NCI-H1694 (cell line): ENCODE measurements at places on chromosomes 6 and 20.

DNA sequence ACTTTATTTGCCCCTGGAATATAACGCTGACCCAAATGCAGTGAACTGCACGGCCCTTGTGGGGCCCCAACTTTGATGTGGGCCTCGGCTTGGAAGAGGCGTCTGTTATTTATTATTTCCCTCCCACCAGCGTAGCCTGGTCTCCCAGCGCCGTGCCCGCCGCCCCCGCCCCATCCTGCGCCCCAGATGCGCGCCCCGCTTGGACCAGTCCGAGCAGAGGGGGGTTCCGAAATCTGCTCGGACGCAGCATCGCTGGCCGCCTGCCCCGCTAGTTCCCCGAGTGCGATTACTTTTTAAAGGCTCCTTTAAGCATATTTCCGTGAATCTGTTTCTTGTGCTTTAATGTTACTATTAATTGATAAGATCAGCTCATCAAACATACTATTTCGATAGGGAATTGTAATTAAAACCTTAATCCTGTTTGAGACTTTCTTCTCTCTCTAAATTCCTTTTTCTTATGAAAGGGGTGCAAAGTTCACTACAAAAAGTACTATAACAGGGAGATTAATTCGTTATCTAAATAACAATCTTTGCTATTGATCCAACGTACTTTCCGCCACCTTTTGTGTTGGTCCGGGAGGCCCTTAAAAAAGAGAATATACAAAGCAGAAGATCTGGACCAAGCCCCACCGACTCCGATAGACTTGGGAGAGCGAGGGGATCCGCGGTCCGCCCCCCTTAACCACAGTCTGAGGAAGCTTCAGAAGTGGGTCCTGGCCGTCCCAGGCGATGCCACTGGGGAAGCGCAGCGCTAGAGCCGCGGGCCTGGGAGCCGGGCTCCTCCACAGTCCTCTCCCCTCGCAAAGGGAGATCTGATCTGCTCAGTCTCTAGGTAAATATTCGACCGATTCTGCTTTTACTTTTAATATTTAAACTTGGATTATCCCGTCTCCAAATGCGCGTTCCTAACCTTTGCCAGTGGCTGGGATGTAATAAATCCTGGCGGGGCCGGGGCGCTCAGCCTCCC is 10.2 kb downstream of the POU3F2 start:
- DNase-seq: no peak

GRCh38 chr20:10555865-10556308 is 117.9 kb downstream of the JAG1 start:
- DNase-seq: no peak

DNA sequence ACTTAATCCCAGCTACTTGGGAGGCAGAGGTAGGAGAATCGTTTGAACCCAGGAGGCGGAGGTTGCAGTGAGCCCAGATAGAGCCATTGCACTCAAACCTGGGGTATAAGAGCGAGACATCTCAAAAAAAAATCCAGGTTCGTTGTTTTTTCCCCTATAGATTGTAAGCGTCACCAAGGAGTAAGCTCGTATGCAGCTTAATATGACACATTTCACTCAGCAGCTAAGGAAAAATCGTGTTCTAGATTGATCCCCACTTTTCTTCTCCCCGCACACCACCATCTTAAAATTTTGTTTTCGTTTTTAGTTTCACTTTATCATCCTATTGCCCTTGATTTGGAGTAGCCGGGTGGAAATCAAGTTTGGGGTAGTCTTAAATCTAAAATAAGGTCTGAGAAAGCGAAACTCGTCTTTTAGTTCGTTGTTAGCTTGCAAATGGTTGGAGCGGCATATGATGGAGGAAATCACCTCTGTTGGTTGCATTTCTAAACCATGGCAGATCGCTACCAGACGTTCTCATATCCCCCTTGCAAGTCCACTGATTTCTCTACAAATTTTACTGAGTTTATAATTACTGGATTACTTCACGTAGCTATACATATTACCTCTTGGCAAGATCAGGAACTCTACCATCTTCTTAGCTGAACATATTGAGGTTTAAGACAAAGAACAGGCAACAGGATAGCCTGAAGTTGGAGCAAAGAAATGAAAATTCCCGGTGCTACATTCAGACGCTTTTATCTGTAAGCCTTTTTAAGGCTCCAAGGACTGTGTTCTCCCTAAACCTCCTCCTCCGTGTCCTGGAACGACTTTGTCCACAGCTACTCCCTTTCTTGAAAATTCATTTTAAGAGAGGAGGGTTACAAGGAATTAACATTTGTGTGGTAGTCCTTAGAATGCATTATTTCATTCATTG is 91.1 kb upstream of the BTN3A2 start:
- no peak for DNase-seq

DNA sequence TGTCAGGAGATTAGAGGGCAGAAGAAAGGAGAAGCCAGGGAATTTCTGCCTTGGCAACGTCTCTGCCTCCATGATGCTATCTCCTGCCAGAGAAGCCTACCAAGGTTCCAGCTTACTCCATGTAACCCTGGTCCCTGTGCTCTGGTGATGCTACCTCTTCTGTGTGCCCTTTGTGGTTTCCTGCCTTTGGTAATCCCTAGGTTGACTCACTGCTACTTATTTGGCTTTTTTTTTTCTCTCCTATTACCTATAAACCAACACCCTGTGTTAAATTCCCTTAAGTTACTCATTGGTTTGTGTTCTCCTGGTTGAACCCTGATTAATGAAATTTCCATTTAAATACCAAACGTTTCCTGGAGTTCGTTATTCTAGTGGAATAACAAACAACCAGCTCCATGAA is 527.8 kb upstream of the FLRT3 start:
- DNase-seq: no peak

- DNase-seq: no peak
Observed at GRCh38 chr6:139395891-139396301, 21.4 kb upstream of the CITED2 start.

- no peak for DNase-seq
Observed at GRCh38 chr6:30931272-30931671, 698 bp downstream of the SFTA2 start.

- DNase-seq: no peak
Observed at GRCh38 chr6:119267126-119267905, 82.2 kb downstream of the MAN1A1 start.

DNA sequence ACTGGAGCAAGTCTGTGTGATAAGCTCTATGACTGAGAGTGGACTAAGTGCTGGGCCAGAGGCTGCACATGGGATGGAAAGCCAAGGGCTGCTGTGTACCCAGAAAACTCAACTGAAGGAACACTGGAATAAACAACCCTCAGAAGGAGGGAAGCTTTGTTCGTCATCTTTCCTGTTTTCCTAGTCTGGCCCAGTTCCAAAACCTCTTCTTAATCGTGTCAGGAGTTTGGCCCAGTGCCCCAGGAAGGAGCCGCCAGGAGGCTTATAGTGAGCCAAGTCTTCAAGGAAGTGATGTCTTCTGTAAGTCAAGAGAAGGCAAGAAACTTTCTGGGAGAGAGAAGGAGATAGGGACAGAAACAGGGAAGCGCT is 23.3 kb upstream of the TOP1 start:
- no peak for DNase-seq

- no peak for DNase-seq
Observed at GRCh38 chr20:4012589-4012988, 2.8 kb downstream of the RNF24 start.

DNA sequence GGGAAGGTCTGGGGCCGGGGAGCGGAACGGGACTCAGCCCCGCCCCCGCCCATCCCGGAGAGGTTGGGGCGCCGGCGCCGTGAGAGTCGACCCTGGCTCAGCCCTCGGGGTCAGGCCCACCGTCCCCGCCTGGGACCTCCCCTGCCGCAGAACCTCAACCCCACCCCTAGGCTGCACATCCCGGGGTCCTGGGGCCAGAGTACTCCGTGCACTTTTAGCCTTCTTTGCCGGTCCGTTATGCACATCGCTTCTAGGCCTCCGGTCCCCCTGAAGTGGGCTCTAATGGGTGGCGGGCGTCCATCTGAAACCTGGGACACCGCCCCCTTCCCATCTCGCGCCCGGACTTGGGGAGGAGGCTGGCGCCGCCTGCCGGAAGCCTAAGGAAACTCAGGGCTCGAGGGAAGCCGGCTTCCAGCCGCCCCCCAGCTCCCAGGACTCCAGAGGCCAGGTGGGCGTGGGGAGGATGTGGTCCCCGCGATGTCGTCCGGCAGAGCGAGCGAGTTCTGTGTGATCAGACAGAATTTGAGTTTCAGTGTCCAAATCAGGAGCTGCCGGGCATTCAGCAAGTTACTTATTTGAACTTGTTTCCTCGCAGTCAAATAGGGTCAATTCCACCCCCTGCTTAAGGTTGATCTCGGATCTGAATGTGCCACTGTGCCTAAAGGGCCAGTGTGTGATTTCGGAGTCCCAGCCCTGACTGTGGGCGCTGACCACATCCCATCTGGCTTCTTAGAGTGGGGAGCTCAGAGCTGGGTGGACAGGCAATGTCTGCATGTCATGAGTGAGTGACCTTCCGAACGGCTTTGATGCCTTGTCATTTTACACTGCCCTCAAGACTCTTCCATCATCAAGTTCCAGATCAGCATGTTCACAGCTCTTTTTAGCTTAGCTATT is 47.6 kb downstream of the CPXM1 start:
- DNase-seq: peak; percentile 36

- DNase-seq: no peak
Observed at GRCh38 chr20:15642676-15643075, 930.6 kb downstream of the KIF16B start.

DNA sequence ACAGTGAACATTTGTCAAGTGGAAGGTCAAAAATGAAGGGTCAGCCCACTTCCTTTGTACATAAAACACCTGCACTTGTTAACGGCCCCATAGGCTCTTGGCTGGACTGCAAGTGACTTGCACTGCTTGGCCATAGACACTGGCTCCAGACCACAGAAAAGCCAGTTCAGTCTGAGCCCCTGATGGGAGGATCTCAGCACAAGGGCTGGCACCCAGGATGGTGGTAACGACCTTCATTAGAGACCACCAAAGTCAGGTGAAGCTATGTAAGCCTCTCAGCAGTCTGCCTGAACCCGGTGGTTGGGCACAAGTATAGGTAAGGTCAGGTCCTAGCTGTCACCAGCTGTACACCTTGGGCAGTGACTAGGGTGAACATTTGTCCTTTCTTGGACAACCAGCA is 16.1 kb downstream of the PLAGL2 start:
- DNase-seq: no peak

DNA sequence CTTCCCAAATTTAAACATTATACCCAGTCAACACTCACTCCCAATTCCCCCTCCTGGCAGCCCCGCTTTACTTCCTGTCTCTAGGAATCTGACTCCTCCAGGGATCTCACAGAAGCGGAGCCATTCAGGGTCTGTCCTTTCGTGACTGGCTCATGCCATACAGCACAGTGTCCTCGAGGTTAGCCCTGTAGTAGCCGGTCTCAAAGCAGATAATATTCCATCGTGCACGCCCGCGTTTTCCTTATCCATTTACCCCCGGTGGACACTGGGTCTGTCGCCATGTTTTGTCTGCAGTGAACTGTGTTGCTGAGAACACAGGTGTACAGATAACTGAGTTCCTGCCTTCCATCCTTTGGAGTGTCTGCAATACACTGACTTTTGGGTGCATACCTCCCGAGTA is 95.3 kb downstream of the TTLL2 start:
- DNase-seq: no peak

GRCh38 chr6:138157986-138158638 is 3.6 kb upstream of the ARFGEF3 start:
- no peak for DNase-seq

DNA sequence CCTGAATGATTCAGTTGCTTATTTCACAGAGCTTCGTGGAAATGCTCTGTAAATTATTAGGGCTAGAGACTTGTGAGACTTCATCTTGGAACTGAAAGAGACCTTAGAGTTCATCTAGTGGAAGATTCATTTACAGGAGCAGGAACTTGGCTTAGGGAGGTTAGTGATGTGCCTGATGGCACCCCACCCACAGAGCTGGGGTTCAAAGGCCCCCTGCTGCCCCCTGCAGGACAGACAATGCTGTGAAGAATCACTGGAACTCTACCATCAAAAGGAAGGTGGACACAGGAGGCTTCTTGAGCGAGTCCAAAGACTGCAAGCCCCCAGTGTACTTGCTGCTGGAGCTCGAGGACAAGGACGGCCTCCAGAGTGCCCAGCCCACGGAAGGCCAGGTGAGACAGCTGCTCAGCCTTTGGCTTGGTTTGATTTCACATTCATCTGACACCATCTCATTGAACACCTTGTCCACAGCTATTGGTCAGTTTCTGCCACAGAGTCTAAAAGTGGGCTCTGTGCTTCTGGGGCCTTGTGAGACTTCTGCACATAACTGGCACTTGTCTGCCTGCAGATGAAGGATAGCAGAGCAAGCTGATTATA is 25.1 kb downstream of the MYBL2 start:
- peak; percentile 17 for DNase-seq

DNA sequence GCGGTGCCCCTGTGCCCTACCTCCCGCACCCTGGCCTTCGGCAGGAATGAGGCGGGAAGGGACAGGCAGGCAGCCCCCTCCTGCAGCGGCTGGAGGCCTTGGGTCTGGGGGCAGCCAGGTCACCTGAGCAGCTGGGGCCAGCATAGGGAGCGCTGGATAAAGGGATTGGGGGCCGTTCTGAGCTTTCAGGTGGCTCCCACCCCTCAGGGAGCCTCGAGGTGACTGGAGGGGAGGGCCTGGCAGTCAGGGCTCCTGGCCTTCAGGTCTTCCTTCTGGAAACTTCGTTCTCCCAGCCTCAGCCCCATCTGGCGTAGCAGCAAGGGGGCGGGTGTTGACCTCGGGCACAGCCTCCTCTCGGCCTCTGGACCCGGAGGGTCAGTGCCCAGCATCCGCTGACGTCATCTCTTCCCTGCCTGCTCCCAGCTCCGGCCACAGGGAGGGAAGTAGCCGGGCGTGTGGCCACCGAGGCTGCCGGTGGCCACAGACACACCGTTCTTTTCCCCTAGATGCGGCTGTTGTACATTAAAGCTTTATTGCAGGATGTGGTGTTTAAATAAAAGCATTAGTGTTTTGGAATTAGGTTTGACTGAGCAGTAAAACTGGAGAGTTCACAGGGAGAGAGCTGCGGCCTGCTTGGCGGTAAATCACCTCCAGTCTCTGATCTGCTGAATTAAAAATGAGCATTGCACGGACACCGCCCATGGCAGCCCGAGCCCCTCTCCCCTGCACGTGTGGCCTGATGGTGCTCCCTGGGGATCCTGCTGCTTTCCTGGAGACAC is 80.0 kb upstream of the GATA5 start:
- no peak for DNase-seq

DNA sequence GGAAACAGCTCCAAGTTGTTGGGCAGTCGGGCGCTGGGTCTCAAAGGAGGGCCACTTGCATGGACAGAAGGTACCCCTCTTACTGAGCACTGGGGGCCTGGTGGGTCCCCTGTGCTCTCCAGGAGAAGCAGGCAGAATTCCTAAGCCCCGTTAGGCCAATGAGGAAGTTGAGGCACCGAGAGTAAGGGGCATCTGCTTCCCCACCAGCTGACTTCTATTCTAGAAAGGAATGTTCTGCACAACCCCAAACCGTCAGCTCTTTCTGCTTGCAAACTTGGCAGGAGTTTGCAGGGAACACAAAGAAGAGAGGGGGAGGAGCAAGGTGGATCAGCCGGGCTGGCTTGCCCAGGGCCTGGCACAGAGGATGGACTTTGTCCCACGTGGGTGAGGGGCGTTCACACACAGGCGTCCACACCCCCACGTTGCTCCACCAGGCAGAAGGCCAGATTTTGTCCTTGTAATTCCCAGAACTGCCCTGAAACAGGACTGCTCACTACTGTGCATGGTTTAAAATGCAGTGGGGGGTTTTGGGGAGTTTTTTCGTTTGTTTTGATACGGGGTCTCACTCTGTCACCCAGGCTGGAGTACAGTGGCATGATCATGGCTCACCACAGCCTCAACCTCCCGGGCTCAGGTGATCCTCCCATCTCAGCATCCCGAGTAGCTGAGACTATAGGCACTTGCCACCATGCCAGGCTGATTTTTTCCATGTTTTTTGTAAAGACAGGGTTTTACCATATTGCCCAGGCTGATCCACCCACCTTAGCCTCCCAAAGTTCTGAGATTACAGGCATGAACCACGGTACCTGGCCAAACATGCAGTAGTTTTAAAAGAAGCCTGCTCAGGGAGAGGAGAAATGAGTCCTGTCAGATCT is 93.3 kb downstream of the SNX5 start:
- no peak for DNase-seq
